ENCODE measurements at places on chromosomes 3 and 15. TPM values are rescaled to one million over a fixed set of nuclear protein-coding genes. Genes with fewer than 3 reads are reported as not detected.

Gene ATR
- total RNA-seq = 22.1 TPM

Gene IL17RD
- total RNA-seq = 2.2 TPM

Gene ADAMTS9
- total RNA-seq = 2.7 TPM

Gene GOLGA6D
- not detected for total RNA-seq

Gene COPG1
- 305 TPM for total RNA-seq

Gene SLC12A8
- total RNA-seq = 33.0 TPM

Gene ARF4
- total RNA-seq = 277 TPM

Gene ATP1B3
- total RNA-seq = 46.6 TPM

Gene ADAMTS17
- under 0.01 TPM for total RNA-seq

Gene SYNPR
- not detected for total RNA-seq

Gene C3orf85
- not detected for total RNA-seq

Gene IQCF5
- not detected for total RNA-seq

- peaks cover 10% of the 10 kb centered on the region for H3K36me3 ChIP-seq
- H3K4me1 ChIP-seq = no peaks in the 10 kb centered on the region
- H3K27me3 ChIP-seq = no peaks in the 10 kb centered on the region
- no peak overlapping the region for H3K27ac ChIP-seq
- no peak overlapping the region for H3K4me3 ChIP-seq
Observed at GRCh38 chr3:197155046-197155445, 125.4 kb upstream of the MELTF start.

DNA sequence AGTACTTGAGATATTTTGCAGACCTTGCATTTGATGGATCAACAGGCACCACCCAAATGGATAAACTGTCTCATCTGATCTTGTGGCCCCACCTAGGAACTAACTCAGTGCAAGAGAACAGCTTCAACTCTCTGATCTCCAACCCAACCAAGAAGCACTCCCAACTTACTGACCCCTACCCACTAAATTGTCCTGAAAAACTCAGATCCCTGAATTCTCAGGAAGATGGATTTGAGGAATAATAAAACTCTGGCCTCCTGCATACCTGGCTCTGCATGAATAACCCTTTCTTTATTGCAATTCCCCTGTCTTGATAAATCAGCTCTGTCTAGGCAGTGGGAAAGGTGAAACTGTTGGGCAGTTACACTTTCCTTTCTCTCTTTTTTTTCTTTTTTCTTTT lies 247.9 kb downstream of the ZPLD1 start:
- no peaks in the 10 kb centered on the region for H3K4me1 ChIP-seq
- no peak overlapping the region for H3K27ac ChIP-seq
- no peaks in the 10 kb centered on the region for H3K27me3 ChIP-seq
- H3K4me3 ChIP-seq = no peak overlapping the region

- no peaks in the 10 kb centered on the region for H3K4me1 ChIP-seq
- H3K4me3 ChIP-seq = no peak overlapping the region
- no peaks in the 10 kb centered on the region for H3K27me3 ChIP-seq
- no peak for DNase-seq
- H3K36me3 ChIP-seq = no peaks in the 10 kb centered on the region
Observed at GRCh38 chr3:162441716-162442115, 945.1 kb downstream of the OTOL1 start.

- no peak overlapping the region for H3K4me3 ChIP-seq
- H3K27ac ChIP-seq = no peak overlapping the region
- H3K36me3 ChIP-seq = no peaks in the 10 kb centered on the region
- H3K4me1 ChIP-seq = no peaks in the 10 kb centered on the region
- peaks cover 9% of the 10 kb centered on the region for H3K27me3 ChIP-seq
Observed at GRCh38 chr3:195043607-195044339, 227.2 kb downstream of the XXYLT1 start.

DNA sequence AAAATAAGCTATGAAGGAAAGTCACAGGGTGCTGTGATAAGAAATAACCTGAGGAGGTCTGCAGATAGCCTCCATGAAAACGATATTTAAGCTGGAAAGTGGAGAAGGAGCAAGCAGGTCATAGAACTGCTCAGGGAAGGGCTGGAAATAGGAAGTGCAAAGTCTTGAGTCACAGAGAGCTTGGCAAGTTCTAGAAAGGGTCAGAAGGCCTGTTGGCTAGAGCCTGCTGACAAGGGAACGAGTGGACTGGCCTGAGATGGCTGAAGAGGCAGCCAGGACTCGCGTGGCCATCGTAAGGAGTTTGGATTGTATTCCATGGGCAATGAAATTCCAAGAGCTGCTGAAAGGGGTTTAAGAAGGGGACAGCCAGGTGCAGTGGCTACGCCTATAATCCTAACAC lies 64.7 kb upstream of the IL12A start:
- H3K4me3 ChIP-seq = no peak overlapping the region
- no peaks in the 10 kb centered on the region for H3K27me3 ChIP-seq
- peaks cover 26% of the 10 kb centered on the region for H3K4me1 ChIP-seq
- no peak overlapping the region for H3K27ac ChIP-seq

- H3K4me1 ChIP-seq = no peaks in the 10 kb centered on the region
- no peak overlapping the region for H3K4me3 ChIP-seq
- no peaks in the 10 kb centered on the region for H3K36me3 ChIP-seq
- H3K27me3 ChIP-seq = no peaks in the 10 kb centered on the region
- H3K27ac ChIP-seq = no peak overlapping the region
Observed at GRCh38 chr3:7728566-7729519, 772.8 kb upstream of the LMCD1 start.

GRCh38 chr3:8443829-8444791 lies 57.5 kb upstream of the LMCD1 start:
- H3K27me3 ChIP-seq = no peaks in the 10 kb centered on the region
- H3K27ac ChIP-seq = peak overlapping the region; percentile 91
- H3K36me3 ChIP-seq = no peaks in the 10 kb centered on the region
- DNase-seq = peak; percentile 98
- no peak overlapping the region for H3K4me3 ChIP-seq
- peaks cover 46% of the 10 kb centered on the region for H3K4me1 ChIP-seq

DNA sequence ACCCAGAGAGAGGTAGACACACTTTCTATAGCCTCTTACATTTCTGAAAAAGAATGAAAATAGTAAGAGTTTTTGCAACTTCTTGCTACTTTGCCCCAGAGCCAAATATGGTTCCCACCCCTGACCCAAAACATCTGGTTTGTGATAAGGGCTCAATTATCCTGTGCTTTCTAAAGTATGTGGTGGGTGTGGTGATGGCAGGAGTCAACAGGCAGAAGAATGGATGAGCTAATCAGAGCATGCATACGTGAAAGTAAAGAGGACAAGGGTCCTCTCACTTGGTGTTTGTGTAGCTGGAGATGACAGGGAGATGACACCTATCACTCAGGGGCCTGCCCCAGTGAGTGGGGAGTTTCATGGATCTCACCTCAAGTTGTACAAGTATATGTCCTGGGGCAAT lies 19.1 kb downstream of the KBTBD8 start:
- no peak overlapping the region for H3K27ac ChIP-seq
- no peak overlapping the region for H3K4me3 ChIP-seq
- H3K36me3 ChIP-seq = no peaks in the 10 kb centered on the region
- no peaks in the 10 kb centered on the region for H3K4me1 ChIP-seq
- H3K27me3 ChIP-seq = no peaks in the 10 kb centered on the region
- DNase-seq = no peak

GRCh38 chr3:196989721-196990262 lies 21.2 kb upstream of the PIGZ start:
- no peak overlapping the region for H3K27ac ChIP-seq
- peak overlapping the region; percentile 25 for H3K4me3 ChIP-seq
- H3K27me3 ChIP-seq = peaks cover 7% of the 10 kb centered on the region
- no peaks in the 10 kb centered on the region for H3K36me3 ChIP-seq
- peaks cover 2% of the 10 kb centered on the region for H3K4me1 ChIP-seq
- DNase-seq = peak; percentile 85

- H3K4me1 ChIP-seq = peaks cover 27% of the 10 kb centered on the region
- H3K36me3 ChIP-seq = no peaks in the 10 kb centered on the region
- H3K27me3 ChIP-seq = no peaks in the 10 kb centered on the region
- DNase-seq = peak; percentile 66
- peak overlapping the region; percentile 27 for H3K27ac ChIP-seq
Observed at GRCh38 chr3:151538456-151539393, 77.9 kb upstream of the IGSF10 start.

- H3K4me3 ChIP-seq = peak overlapping the region; percentile 14
- H3K27me3 ChIP-seq = peaks cover 2% of the 10 kb centered on the region
- H3K4me1 ChIP-seq = peaks cover 15% of the 10 kb centered on the region
- H3K36me3 ChIP-seq = no peaks in the 10 kb centered on the region
- no peak for DNase-seq
- H3K27ac ChIP-seq = no peak overlapping the region
Observed at GRCh38 chr15:37872661-37873060, 61.8 kb upstream of the TMCO5A start.

DNA sequence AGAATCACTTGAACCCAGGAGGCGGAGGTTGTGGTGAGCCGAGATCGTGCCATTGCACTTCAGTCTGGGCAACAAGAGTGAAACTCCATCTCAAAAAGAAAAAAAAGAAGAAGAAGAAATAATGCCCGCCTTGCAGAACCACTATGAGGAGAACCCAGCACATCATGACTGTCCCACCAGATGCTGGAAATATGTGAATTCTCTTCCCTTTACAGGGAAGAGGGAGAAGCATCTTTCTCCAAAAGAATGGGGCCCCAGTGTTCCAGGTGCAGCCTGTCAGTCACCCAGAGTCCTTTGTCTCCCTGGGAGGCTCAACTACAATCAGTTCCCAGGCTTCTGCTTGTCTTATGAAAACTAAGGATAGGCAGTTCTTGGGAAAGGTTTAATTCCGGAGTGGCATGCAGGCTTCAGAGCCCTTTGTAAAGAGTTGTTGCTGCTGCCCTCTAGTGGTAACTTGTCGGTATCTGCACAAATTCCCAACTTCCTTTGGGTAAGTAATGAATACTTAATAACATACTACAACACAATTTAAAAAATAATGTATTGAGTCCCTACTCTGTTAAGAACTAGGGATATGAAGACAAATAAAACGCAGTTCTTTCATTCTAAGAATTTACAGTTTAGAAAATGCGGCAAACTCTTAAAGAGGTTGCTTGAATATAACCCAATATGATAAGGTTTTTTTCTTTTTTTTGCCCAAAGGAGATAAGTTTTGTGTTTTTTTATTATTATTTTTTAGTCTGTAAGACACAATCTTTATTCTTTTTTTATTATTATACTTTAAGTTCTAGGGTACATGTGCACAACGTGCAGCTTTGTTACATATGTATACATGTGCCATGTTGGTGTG lies 18.6 kb upstream of the TICRR start:
- peak; percentile 69 for DNase-seq
- no peaks in the 10 kb centered on the region for H3K36me3 ChIP-seq
- H3K27me3 ChIP-seq = peaks cover 37% of the 10 kb centered on the region

DNA sequence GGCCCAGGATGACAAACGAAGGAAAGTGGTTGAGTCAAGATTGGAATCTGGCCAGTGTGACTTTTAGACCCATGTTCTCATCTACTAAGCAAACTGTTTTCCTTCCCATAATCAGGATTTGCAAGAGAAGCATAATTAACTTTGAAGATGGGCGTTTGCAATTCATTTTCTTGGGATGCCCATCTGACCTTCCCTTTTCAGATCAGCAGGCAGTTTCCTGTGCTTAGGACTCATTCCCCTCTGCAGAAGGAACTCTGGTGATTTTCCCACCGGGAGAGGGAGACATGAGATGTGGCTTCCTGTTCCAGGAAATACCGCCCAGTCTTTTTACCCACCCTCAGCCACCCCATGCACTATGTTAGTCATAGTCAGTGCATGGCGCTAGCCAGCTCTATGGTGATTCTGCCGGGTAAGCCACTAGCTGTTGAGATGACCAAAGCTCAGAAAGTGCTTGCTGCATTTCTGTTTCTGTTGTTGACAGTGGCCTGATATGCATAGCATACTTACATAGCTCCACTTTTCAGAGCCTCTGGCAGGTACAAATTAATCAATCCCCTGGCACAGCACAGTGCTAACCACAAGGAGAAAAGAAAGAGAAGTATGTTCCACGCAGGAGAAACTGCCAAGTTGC lies 129.4 kb downstream of the VGLL4 start:
- peaks cover 2% of the 10 kb centered on the region for H3K36me3 ChIP-seq
- H3K27ac ChIP-seq = peak overlapping the region; percentile 57
- peaks cover 31% of the 10 kb centered on the region for H3K4me1 ChIP-seq
- H3K27me3 ChIP-seq = no peaks in the 10 kb centered on the region
- peak; percentile 98 for DNase-seq
- peak overlapping the region; percentile 10 for H3K4me3 ChIP-seq

GRCh38 chr3:143507735-143508580 lies 340.3 kb downstream of the SLC9A9 start:
- no peak overlapping the region for H3K4me3 ChIP-seq
- H3K4me1 ChIP-seq = peaks cover 25% of the 10 kb centered on the region
- H3K27me3 ChIP-seq = no peaks in the 10 kb centered on the region
- H3K36me3 ChIP-seq = no peaks in the 10 kb centered on the region
- peak; percentile 72 for DNase-seq

DNA sequence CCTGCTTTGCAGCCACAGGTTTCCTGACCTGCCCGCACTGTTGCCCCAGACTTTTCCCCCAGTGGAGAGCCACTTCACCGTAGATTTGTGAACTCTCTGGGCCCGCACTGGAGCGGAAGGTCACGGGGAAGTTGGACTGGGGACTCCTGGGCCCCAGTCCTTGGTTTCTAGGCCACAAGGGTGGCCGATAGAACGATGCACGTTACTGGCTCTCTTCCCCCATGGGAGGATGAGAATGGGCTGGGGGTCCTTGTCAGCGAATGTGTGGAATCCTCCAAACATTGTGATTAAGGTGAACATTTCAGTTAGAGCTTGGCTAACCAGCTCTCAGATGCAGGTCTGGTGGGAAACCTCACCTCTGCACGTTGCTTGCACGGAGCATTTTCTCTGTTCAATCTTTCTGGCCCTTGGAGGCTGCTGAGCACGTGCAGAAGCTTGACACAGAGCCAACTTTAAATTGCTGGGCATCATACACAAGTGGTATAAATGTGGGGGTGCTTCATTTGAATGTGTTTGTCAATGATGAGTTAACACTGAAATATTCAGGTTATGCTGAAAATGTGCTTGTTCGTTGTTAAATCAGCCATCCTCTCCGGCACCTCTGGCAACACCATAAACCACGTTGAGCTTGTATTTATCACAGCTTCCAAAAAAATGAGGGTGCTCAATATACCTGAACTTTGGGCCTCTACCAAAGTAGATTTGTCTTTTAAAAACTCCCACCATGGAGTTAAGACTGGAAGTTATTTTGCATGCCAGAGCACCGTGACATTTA lies 976 bp downstream of the DIS3L start:
- H3K4me3 ChIP-seq = peak overlapping the region; percentile 75
- H3K36me3 ChIP-seq = peaks cover 4% of the 10 kb centered on the region
- H3K27ac ChIP-seq = peak overlapping the region; percentile 64
- peaks cover 24% of the 10 kb centered on the region for H3K4me1 ChIP-seq

GRCh38 chr3:127701280-127701911 lies 28.6 kb downstream of the ABTB1 start:
- DNase-seq = no peak
- no peaks in the 10 kb centered on the region for H3K27me3 ChIP-seq
- no peak overlapping the region for H3K4me3 ChIP-seq
- no peak overlapping the region for H3K27ac ChIP-seq
- H3K36me3 ChIP-seq = no peaks in the 10 kb centered on the region

DNA sequence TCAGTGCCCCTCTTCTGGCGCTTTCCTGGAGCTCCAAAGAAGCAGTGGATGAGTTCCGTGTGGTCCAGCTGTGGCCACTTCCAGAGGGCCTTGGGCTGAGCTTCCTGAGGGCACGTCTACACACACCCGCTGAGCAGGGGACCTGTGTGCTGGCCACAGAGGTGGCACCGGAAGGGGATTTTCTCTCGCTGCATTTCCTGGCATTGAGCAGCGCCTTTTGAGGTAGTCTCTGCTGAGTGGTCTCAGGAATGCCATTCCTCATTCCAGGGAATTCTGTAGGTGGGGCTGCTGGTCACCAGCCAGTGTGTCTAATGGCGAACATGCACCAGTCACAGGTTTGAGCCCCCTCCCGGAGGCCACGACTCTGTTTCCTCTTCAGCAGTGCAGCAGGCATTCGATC lies 48.1 kb downstream of the AMOTL2 start:
- peaks cover 62% of the 10 kb centered on the region for H3K4me1 ChIP-seq
- H3K27ac ChIP-seq = peak overlapping the region; percentile 94
- DNase-seq = no peak
- no peaks in the 10 kb centered on the region for H3K36me3 ChIP-seq
